ENCODE measurements at places on chromosomes 1 and 21. TPM values are rescaled to one million over a fixed set of nuclear protein-coding genes. Genes with fewer than 3 reads are reported as not detected.

LRRC71 gene
- 0.38 TPM for polyA plus RNA-seq

CRNN gene
- not detected for polyA plus RNA-seq

TEX38 gene
- 0.34 TPM for polyA plus RNA-seq

IFNLR1 gene
- 6.1 TPM for polyA plus RNA-seq

DESI2 gene
- 44.3 TPM for polyA plus RNA-seq

DNA sequence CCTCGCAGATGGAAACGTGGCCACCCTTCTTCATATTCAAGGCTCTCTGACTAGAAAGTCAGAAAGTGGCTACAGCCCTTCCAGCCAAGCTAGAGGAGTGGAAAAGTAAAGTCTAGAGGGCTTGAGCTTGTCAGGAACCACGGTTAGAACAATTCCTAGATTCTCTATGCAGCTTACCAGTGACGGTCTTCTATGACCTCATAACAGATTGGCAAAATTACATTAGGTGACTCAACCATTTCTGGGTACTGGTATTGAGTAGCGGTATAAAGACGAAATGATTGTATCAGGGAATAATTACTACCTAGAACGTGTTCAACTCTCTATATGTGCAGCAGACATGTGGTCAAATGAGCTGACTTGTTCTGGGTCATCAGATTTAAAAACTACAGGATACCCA is 155.0 kb upstream of the RUNX1 start:
- DNase-seq: no peak

- DNase-seq: no peak
These were observed 24.9 kb downstream of the USP25 start for GRCh38 chr21:15754640-15755039.

DNA sequence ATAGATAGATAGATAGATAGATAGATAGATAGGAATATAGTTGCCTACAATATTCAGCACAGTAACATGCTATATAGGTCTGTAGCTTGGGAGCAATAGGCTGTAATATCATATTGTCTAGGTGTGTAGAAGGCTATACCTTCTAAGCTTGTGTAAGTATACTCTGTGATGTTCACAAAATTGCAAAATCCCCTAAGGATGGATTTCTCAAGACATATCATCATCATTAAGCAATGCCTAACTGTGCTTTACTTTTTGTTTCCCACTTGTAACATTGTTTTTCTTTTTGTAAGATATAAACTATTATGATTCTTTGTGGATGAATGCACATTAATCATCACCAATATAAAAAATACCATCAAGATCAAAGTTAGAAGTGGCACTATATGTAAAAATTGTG is 1905.6 kb downstream of the NCAM2 start:
- no peak for DNase-seq

GRCh38 chr21:39077876-39078275 is 105.4 kb downstream of the PSMG1 start:
- DNase-seq: no peak

DNA sequence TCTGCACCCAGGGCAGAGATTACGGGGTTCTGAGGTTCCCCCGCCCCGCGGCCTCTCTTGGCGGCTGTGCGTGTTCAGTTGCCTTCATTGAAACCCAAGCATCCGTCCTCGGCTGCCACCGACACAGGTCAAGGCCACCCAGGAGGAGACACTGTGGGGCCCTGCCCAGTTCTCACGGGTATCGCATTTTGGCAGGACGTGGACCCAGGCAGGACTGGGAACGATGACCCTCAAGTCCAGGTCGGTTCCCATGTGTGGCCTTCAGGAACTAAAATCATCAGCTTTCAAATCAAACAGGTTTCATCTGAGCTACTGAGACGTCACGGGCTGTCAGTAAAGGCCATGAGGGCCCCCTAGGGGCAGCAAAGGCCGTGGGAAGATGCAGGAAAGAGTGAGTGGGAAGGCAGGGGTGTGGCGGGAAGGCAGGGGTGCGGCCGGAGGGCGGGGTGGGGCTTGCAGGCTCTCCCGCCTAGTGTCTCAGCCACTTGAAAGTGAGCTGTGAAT is 7.0 kb upstream of the C1orf174 start:
- DNase-seq: no peak

- DNase-seq: no peak
These were observed 13.8 kb downstream of the MIER1 start for GRCh38 chr1:66938613-66939012.

DNA sequence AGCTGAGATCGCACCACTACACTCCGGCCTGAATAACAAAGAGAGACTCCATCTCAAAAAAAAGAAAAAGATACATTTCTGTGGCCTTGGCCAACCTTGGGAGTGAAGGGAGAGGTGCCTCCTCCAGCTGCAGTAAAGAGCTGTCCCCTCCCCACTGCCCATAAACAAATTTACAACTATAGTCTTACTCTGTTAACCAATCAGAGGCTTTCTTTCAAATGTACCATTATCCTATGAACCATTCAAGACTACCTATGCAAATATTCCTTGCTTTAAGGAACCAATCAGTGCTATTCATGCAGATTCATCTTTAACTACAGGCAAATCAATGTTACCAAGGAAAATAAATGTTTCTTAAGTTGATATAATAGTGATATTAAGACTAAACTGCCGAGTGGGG is 1.0 kb downstream of the CELA2B start:
- DNase-seq: no peak

DNA sequence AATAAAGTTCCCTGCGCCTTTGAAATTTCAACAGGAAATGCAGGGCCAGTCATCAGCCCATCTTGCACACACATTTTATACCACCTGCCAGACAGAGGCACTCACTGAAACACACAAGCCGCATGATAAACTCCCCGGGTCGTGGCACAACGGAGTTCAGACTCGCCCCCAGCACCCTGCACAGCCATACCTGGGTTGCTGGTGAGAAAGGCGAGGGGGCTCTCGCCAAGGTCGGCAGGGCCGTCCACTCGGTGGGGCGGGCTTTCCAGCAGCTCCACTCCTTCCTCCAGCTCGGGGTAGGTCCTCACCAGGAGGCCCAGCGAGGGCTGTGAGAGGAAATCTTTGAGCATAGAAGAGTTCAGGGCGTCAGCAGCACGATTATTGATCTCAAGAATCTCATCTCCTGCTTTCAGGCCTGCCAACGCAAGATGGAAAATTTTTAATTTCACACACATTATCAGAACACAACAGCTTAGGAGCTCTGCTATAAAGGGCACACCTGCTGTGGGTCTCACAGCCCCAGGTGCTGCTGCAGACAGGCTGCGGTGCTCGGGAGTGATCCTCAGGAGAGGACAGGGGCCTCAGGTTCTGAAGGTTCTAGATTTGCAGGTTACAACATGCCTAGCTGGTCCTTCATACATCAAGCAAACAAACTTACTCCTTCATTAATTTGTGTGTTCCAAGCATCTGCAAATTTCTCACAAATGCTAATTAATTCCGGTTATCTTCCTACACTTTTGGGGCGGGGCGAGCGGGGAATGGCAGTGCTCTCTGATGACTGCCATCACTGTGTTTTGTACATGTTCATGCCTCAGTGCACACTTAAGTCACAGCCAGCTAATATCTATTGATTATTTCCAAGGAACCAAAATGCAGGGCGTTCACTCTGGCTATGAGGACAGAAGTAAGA is 144.2 kb upstream of the KRTAP19-8 start:
- no peak for DNase-seq

DNA sequence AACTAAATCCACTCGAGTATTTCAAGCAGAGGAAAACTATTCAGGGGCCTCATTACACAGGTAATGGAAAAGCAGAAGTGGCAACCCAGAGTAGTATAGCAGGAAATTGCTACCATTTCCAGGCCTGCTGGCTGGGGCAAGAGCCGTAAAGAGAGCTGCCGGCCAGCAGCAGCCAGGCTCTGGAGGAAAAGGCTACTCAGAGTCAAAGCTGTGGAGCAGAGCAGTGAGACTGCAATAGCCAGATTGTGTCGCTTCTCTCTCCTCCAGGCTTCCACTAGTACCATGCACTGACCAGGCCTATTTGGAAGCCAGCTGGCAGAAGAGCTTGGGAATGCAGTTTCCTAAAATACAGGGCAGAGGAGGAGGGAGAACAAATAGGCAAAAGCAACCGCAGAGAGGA is 155.5 kb downstream of the OMA1 start:
- DNase-seq: no peak

GRCh38 chr1:150578272-150579109 is 919 bp downstream of the MCL1 start:
- peak; percentile 67 for DNase-seq

DNA sequence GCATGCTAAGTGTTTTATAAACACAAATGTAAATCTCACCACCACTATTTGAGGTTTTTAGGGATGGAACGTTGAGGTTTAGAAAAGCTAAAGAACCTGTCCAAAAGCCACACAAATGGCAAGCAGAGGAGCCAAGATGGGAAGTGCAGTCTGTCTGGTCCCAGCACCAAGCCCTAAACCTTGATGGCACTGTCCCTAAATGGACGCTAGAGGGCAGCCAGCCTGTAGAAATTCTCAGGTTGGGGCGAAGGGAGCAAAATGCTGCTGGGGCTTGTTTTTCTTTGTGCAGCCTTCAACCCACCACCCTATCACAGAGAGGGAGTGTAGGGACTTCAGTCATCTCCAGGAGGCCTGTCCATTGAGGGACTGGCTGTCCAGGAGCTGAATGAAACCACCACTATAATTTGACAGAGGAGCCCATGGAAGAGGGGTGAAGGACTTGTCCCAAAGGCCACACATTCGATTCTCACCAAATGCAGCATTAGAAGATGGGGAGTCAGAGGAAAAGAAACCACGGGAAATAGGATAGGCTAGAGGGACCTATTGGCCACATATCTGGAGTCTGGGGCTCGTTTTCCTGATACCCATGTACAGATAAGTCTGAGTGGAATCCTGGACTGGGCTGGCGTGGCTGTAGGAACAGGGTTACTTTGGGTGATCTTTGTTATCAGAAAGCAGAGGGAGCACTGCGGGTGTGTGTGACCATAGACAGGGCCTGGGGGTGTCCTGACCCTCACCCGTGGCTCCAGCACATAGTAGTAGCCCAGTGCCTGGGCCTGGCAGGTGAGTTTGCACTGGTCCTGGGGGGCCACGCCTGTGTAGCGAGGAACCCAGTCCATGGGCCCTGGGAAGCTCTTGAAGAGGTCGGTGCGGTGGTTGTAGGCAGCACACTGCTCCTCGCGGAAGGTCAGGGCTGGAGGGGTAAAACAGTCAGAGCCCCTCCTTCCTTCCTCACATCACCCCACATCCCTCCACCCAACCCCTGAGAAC is 6.1 kb downstream of the ADAMTS4 start:
- DNase-seq: peak; percentile 61

DNA sequence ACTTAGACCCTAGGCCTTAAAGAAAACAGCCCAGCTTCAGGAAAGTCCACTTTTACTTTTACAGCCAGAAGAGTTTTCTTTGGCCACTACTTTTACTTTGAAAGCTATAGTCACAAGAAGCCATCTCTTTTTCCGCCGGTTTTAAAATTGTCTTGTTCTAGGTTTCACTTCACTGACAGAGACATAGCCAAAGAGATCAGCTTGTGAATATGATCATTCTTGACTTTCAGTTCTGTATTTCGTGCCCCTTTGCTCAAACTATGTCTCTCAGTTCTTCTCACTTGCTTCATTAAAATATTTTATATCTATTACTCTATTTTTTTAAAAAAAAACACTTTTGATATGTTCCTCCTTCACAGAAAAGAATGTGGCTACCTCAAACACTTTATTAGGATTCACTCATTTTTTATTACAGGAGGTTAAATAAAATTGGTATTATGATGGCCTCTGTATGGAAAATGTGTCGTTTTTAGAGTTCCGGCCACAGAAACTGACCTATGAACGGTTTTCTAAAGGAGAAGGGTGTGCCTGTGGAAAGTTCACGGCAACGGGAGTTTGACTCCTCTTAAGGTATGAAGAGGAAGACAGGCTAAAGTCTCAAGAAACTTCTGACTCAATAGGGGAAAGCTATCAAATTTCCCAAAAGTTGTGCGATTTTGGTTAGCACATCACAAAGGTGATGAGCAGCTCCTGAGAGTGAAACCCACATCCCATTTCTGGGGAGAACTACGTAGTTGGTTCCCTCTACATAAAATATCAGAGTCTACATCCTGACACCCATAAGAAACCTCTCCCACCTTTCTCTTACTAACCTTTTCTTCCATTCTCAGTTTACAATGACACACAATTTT is 1.2 kb downstream of the MCOLN2 start:
- no peak for DNase-seq

DNA sequence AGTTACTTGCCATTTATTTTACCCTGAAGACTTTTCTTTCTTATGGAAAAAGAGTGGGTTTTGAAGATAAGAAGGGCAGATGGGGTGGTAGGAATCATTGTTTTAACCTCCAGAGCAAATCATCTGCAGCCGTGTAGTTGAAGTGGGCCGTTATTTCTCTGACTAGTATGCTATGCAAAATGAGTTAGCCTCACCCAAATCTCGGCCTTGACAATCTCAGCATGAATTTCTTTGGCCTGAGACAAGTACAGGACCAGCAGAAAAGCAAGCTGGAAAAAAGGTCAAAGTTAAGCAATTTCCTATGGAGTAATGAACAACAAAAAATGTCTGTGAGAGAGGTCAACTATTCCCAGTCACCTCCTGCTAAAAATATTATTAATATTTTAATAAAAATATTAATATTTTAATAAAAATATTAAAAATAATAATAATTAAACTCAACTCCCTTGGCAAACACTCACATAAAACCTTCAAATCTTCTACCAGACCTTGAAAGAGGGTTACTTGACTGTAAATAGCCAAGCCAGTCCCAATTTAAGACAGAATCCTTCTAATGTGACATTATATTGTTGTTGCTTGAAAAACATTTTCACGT is 6.8 kb upstream of the TEKT2 start:
- DNase-seq: no peak

GRCh38 chr1:228833911-228834688 is 98.8 kb downstream of the RHOU start:
- no peak for DNase-seq

DNA sequence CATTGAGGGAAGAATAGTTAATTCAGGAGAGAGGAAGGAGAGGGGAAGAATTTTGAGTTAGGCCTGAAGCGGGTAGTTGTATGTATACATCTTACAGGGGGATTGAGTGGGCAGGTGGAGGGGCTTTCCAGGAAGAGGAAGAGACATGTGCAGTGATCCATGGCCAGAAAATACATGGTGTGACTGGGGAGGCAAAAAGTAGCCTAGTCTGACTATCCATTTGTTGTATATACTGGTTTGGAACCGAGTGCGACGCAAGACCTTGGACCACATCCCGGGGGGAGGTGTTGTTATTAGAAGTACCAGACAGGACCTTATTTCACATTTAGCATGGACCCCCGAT is 158.3 kb downstream of the SDCCAG8 start:
- no peak for DNase-seq

DNA sequence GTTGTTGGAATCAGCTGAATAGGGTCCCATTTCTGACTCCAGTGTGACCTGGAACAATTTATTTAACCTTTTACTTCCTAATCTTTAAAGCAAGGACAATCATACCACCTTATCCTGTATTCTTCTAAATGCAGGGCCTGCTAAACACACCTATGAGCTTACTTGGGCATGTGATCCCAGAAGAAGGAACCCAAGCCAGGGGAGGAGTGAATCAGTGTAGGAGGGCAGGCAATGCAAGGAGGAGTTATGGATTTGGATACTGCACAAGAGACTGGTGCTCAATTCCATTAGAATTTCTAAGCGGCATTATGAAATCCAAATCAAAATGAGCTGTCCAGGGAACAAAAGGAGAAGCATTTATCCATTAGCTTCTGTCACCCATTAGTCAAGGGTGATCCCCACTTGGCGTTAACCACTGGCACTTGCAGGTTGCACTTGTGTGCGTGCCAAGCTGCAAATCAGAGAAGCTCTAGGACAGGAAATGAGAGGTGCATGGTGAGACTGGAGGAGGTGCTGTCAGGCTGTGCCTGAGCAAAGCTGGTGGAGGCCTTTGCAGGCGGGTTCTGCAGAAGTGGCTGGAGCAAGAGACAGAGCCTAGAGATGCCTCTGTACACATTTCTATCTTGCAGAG is 297.2 kb upstream of the PLXNA2 start:
- DNase-seq: no peak

- DNase-seq: no peak
These were observed 16.4 kb downstream of the RPL5 start for GRCh38 chr1:92848201-92848600.

Data from renal pelvis (tissue), 12 donors.